Stimulated activated CD8-positive, alpha-beta memory T cell treated with anti-CD3 and anti-CD28 coated beads, Interleukin-2, amount 100 ng/mL, for 1 hour (primary cell): ENCODE measurements at places on chromosomes 4 and X.

GRCh38 chrX:40468033-40468846 is 112.5 kb upstream of the ATP6AP2 start:
- no peak for DNase-seq

DNA sequence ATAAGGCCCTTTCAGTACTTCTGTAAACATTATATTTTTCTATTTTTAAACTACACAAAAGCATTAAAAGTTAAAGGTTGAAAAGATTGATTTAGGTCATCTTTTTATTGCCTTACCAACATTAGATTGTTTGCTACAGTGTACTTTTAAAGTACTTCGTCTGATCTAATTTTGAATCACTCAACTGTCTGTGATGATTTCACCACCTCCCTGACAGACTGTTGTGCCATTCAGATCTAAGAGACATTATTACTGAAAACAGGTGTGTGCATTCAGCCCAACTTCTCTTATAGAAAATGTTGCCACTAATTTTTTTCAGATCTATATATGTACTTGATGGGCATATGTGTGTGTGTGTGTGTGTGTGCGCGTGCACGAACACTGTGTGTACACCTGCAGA is 39.3 kb downstream of the GASK1B start:
- DNase-seq = no peak

DNA sequence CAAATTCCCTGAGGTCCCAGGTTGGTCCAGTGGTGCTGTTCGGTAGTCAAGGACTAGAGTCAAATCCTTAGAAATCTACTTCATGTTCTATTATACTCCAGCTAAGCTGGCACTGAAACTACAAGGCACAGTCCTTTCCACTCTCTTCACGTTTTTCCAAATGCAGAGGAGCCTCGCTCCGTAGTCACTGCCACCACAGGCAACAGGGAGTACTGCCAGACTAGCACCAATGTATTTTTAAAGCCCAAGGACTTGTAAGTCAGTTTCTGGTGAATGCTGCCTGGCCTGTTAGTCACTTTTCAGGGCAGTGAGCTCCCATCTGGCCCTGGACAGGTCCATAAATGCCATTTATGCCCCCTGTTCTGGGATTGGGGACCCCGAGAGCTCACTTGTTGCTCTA is 323.5 kb downstream of the FAM47A start:
- DNase-seq = no peak

DNA sequence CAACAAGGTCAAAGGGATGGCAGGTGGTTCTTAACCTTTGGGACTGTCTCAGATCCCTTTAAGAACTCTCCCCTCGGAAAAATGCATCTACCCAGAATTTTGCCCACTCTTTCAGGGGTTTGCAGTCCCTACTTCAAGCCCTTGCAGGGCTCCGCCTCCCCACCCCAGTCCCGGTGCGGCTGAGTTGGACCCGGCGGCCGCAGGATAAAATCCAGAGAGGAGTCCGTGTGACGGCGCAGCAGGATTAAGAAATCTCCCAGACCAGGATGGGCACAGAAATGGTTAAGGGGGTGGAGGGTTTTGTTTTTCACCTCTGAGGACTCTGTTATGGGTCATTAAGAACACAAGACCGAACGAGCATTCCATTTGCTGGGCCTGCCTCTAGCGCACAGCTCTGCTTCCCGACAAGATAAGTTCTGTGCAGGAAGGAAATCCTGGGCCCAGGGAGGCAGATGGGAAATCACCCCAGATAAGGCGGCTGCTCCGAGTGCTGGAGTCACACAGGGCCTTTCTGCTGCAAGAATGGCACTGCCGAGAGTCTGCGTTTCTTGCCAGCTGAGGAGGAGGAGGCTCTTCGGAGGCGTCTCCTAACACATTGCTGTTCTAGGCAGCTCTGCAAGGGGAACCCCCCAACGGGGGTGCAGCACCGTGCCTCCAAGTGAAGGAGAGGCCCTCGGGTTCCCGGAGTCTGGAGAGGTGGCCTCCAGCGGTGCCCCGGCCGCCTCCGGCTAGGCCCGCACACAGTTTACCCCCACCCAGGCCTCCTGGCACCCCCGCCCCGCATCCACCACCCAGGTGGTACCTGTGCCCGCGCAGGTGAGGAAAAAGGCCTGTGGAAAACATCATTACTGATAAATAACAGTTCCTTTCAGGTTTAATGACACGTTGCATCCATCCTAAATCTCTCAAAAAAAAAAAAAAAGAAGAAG is 277.6 kb downstream of the BCOR start:
- DNase-seq = no peak
